ENCODE measurements at places on chromosomes 7 and 10.

DNA sequence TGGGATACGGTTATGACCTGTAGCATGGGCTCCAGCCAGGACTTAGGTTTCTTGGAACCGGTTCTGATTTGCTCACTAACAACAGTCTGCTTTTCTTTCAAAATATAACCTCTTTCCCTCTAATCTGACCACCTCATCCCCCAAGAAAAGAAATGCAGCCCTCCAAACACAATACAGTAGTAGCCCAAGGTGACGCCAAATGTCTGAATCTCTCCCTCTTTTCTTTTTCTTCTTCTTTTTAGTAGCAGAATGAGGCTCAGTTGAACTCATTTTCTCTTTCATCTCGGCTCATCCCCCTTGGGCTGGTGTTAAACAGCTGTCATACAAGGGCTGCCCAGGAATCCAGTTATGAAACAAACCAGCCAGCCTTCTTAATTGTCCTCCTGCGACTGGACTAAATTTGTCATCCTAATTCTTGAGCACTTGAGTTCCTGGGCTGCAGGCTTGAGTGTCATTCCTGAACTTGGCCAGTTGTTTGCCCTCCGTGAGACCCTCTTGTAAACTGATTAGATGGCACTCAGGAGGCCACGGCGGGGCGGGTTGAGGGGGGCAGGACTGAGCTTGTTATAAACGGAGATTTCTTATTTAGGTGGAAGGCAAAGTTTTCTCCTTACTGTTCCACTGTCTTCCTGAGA is 94.8 kb downstream of the SORCS3 start:
- no peak for DNase-seq

- DNase-seq: no peak
Observed at GRCh38 chr7:43164757-43165156, 52.3 kb downstream of the HECW1 start.

GRCh38 chr10:6062101-6062771 is at the start of gene IL2RA:
IL2RA (minus strand) TSS chr10:6062367; CDS start chr10:6062151, 216 bp downstream.
- DNase-seq: no peak

DNA sequence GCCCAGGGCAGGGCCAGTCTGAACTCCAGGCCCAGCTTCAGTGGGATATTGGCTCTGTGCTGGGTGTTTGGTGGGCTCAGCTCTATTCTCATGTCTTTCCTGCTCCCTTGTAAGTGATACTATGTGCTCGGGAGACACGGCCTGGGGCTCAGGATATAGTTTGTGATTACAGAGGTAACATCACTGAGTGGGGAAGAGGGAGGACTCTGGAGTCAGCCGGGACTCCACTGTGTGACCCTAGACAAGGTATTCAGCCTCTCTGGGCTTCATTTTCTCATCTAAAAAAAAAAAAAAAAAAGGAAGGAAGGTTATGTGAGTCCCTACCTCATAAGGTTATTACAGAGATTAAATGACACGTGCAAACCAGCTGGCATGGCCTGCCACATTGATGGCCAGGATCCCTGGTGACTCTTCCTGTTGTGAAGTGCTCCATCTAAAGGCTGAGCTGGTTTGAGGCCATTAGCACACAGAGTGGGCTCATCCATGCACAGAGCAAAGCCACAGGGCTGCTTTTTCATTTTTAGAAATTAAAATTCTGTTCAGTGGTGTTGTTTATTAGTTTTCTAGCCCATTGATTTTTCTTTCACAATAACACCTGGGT is 15.7 kb downstream of the SLC13A4 start:
- no peak for DNase-seq

GRCh38 chr7:142637240-142637639 is 112.0 kb upstream of the PRSS1 start:
- DNase-seq: no peak

DNA sequence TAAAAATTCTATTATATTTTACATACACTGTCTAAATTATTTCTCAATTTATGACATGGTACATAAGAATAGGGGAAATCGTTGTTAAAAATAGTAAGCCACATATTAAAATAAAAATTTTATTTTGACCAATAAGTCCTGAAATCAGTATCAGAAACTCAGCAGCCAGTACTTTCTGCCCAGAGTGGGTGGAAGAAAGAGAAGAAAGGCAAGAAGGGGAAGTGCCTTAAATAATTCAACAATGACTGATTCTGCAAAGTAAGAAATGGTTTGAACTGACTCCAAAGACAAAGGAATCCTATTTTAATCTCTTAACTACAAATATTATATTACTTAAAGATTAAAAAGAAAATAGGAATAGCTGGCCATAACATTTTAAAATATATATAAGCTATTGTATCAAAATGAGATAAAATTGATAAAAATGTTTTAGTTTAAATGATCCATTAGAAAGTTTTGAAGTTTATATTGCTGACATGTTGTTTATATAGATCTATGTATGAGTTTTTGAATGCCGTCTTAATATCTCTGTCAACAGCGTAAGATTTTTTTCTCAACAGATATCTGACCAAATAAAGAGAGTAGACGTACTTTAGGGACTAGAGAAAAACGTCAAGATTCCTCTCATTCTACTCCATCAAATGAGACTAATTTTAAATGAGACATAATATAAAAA is 30.2 kb upstream of the NRCAM start:
- DNase-seq: no peak

GRCh38 chr10:80122110-80122710 is 10.3 kb upstream of the PLAC9 start:
- no peak for DNase-seq

All from head of caudate nucleus (tissue), 42 donors.